ENCODE measurements at places on chromosomes 7 and 10.

- no peak for DNase-seq
Observed at GRCh38 chr10:78605800-78606350, 462.9 kb upstream of the ZMIZ1 start.

- no peak for DNase-seq
Observed at GRCh38 chr10:1183033-1183396, 126.8 kb downstream of the WDR37 start.

- DNase-seq, result no peak
Observed at GRCh38 chr10:92003258-92003657, 79.7 kb downstream of the BTAF1 start.

GRCh38 chr10:34547291-34547690 is 267.8 kb downstream of the PARD3 start:
- no peak for DNase-seq

GRCh38 chr7:100863406-100863950 is 3.7 kb upstream of the TRIP6 start:
- DNase-seq, result no peak

DNA sequence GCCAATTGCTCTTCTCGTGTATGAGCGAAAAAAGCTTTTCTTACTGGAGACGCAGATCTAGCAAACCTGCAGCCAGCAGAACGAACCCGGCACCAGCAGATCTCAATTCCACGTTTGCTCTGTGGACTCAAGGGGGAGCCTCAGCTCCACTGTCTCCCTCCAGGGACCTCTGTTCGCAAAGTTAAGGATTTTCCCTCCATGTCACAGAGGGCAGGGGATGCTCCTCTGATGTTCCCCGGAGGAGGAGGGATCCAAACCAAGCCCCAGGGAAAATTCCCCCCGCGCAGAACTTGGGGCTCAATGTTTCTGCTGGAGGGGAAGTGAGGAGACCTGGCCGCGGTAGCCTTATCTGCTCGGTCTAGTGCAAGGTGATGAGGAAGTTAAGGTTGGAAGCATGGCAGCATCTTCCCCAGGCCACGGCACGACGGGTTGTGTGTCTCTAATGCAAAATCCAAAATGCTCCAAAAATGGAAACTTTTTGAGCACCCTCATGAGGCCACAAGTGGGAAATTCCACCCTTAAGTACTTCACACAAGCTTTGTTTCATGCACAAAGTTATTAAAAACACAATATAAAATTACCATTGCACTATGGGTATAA is 9.0 kb downstream of the IQCE start:
- no peak for DNase-seq

DNA sequence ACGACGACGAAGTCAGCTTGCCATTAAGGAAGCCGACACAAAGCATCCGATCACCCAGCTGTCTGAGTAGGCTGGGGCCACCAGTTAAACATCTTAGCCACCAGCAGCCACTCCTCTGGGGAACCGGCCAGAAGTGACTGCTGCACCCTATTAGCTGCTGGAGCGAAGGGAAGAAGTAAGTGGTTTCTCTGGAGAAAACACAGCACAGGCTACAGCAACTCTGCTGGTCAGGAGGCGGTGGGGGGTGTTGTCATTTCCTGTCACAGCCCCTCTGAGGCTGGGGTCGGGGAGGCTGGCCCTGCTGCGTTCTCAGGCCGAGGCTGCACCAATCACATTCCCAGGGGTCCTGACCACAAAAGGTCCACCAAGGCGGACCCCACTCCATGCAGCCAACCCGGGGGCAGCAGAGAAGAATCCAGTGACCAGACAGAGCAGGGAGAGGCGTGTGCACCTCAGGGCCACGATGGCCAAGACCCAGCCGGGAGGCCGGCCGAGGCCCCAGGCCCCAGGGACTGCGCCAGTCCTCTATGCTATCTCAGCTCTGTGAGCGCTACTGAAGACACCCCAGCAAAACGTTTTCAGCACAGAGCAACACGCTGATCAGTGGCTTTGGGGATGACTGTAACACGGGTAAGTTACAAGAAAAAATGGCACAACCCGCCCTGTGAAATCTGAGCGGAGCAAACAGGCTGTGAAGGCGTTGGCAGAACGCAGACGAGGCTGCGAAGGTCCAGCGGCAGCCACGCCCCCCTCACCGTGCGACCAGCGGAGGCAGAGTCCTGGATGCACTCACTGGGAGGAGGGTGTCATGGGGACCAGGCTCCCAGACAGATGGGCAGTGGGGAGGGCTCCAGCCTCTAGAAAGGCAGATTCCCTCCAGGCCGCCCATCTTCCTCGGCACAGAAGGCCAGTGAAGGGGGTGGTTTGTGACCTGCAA is 24.8 kb downstream of the STK32C start:
- DNase-seq, result no peak

DNA sequence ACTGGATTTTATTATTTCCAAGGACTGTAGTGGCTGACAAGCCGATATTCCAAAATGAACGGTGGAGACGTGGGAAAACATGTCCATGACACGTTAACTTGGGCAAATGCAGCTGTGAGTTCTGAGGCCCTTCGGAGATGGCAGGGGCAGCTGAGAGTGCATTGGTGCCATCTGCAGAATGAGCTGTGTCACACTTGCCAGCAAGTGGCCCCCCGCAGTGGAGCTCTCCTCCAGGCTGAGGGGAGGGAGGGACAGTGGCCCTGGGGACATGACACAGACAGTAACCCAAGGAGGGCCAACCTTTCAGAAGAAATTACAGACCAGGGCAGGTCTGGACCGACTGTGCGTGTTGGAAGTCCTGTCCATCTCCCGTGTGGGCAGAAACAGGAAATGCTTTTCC is 139.4 kb downstream of the SVIL start:
- no peak for DNase-seq

Data from breast epithelium (tissue), 4 donors.